T-helper 22 cell (primary cell): ENCODE measurements at places on chromosomes 5 and 9.

DNA sequence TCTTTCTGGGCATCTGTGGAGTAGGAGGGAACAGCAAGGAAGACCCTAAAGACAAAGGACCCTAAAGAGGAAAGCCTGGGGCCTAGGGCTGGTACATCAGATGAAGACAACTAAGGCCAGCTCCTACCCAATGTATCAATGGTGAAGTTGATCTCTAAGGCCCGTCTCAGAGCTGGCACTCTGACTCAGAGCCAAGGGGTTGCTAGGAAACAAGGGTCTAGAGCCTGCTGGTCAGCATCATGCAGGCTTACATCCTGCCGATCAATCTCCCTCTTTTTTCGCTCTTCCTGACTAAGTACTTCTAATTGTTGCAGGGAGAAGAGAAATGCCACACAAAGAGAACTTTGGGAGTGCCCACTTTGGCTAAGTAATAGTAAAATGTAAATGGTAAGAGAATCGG is 26.2 kb downstream of the TRIM32 start:
- DNase-seq = no peak

- no peak for DNase-seq
These were observed 83.2 kb downstream of the WNK2 start for GRCh38 chr9:93267091-93267541.

- DNase-seq = no peak
These were observed 44.2 kb downstream of the IL31RA start for GRCh38 chr5:55895346-55895745.

DNA sequence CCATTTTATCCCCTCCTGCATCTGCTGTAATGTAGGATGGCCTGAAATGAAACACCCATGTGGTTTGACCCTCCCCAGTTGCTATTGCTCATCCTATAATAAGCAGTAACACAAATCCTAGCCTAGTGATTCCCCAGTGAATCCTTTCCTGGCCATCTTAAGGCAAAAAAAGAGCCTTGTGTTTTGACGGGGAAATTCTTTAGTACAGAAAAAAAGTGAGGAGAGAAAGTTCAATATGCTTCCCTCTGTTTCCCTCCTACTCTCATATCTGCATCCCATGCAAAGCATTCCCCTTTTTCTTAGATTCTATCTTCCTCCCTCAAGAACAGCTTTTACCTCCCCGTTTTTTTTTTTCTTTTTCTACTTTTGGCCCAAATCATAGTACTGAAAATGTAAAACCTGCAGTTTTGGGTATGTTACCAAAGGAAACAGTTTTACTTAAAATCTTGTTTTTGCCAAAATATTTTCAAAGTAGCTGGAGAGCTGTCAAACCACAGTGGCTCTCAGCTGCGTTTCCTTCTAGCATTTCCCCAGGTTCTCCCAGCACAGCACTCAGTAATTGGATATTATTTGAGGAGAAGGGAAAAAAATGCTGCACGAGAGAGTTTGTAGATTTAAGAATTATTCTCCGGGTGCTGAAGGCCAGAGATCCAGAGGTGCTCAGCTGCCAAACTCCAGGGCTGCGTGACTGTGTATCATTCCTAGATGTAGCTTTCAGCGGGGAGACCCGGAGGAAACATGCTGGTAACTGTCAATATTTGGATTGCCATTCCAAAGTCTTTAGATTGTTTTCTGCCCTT is 321.4 kb downstream of the NPR3 start:
- DNase-seq = no peak

DNA sequence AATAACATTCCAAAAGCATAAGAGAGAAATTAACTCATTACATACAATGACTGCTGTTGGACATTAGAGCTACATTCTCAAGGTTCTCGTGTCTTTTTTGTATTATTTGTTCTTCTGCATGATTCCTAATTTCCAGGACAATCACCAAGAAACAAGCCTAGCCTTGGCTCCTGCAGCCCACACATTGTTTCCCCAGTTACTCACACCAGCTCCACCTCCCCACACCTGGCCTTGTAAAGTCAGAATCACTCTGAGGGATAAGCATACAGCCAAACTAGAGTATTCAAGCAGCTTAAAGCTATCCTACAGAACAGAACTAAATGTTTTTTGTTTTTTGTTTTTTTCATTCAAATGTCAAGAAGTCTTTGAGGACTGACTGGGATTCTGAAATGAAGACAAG is 189.2 kb downstream of the HINT1 start:
- DNase-seq = no peak
